ENCODE measurements at places on chromosomes 16 and 17.

GRCh38 chr17:56045872-56046271, 107.4 kb upstream of the ANKFN1 start:
- no peak for DNase-seq

DNA sequence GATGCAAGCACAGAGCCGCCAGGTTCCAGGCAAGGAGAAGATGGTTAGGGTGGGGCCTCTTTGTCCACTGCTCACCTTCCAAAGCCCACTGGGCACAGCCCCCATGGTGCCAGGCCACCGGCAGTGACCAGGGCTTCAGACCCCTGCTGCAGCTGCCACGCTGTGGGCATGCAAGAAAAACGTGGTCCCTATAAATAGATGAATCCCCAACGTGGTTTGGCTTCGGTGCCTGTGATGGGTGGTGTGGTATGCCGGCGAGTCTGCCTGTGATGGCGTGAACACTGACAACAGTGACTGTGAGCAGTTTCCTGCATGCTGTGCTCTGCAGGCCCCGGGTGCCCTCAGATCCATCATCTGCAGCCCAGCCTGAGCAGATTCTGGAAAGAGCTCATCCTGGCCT, 36.6 kb downstream of the RAB11FIP4 start:
- no peak for DNase-seq

- DNase-seq, result peak; percentile 36
Observed at GRCh38 chr17:35088356-35088880, 24.9 kb upstream of the RFFL start.

- no peak for DNase-seq
Observed at GRCh38 chr17:78019367-78019975, 61.0 kb downstream of the TNRC6C start.

DNA sequence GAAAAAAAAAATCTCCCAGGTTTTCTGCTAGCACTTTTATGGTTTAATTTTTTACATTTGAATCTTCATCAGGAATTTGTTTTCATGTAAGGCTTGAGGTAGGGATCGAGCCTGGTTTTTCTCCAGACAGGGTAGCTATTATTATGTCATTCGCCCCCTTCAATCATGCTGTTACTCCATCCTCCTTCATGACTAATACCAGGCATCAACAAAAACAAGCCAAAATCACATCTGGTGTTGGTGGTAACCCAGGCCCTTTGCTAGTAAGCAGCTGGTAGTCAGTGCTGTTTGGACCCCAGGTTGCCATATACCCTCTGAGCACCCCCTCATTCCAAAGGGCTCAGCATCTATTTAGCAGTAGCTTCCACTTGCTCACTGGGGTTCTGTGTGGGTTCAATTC, 29.5 kb downstream of the DRC3 start:
- DNase-seq, result no peak
